ENCODE measurements at places on chromosomes 2 and 18.

DNA sequence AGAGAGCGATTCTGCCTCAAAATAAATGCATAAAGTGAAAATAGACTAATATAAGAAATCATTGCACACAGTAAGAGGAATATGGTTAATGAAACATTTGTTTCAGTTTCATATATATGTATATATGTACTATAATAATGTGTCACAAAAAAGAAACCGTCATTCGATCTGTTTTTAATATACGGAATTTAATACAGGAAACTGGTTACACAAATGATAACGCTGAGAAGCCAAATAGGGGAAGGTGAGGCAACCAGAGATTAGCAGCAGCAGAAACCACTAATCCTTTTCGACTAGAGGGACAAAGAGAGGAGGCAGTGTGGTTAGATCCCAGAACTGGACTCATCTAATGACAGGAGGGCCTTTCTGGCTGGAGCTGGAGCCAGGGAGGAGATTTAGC, 64.2 kb upstream of the GREB1L start:
- no peak for DNase-seq

GRCh38 chr18:63016270-63016669, 300.9 kb downstream of the PHLPP1 start:
- DNase-seq = peak; percentile 3

GRCh38 chr2:144379851-144380311, 140.0 kb downstream of the ZEB2 start:
- no peak for DNase-seq

DNA sequence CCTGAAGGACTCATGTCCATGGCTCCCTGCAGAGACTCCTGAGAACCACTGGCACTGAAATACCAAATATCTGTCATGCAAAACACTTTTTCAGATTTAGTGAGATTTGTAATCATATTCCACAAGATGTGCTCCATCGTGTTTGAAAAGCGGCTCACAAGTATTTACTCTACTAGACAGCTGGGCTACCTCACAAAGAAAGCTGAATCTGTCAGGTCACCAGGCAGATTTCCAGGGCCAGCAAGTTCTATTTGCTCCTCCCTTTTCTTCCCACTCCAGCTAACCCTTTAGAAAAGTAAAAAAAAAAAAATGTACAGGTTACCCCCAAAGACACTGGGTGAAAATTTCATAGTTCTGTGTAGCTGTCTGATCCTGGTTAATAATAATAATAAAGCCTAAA, 22.9 kb downstream of the WIPF1 start:
- no peak for DNase-seq

- no peak for DNase-seq
Measured at GRCh38 chr2:173191601-173192000, 116.0 kb downstream of the MAP3K20 start.

DNA sequence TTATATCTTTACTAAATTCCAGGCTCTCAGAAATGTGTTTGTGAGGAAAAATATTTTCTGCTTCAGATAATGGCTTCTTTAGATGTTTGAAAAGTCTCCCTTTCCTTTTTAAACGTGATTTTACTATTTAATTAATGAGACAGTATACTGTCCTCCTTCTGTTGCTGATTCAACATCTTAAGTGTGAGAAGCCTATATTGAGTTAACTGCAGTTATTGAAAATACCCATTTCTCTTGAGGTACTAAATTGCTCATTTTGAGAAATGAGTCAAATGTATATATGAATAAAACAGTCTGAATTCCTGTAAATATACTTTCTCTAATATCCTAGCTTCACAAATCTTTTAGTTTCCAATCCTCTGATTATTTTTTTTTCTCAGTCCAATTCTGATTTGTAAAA, 470.2 kb downstream of the PTPRM start:
- no peak for DNase-seq

- peak; percentile 98 for DNase-seq
Measured at GRCh38 chr2:186575302-186575701, 14.6 kb upstream of the ITGAV start.

DNA sequence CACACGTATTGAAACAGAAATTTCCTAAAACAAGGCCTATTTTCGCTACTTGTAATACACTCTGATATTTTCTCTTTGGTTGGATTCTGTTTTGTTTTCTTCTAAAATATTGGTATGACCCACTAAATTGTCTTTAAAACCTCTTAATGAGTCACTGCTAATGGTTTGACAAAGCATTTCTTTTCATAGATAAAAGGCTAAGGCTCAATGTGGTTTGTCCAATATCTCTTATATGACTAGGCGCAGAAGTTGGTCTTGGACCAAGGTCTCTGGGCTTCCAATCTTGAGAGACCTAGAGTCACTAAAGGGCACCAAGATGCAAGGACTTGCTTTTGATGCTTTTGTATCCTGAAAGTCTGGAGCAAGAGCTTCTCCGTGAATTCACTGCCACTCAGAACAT, 498.2 kb upstream of the TCF4 start:
- DNase-seq = no peak

DNA sequence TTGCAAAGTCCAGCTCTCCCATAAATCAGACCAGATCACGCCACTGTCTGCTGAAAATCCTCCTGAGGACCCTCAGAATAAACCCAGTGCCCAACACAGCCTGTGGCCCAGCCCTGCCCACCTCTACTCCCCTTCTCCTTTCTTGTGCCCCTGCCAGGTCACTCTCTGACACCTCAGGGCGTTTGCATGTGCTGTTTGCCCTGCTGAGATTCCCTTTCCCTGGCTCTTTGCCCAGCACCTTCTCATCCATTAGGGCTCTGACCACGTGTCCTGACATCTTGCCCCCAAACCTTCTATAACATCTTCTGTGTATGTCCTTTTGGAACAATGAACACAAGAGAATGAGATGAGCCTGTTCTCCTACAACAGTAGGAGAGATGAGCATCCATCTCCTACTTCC, 18.5 kb upstream of the NMUR1 start:
- DNase-seq = no peak

- no peak for DNase-seq
Measured at GRCh38 chr2:239502430-239503186, 101.8 kb upstream of the HDAC4 start.

GRCh38 chr18:13237641-13238040, 19.1 kb downstream of the LDLRAD4 start:
- DNase-seq = no peak

GRCh38 chr2:230318190-230319121, 8.5 kb upstream of the SP140L start:
- DNase-seq = no peak

DNA sequence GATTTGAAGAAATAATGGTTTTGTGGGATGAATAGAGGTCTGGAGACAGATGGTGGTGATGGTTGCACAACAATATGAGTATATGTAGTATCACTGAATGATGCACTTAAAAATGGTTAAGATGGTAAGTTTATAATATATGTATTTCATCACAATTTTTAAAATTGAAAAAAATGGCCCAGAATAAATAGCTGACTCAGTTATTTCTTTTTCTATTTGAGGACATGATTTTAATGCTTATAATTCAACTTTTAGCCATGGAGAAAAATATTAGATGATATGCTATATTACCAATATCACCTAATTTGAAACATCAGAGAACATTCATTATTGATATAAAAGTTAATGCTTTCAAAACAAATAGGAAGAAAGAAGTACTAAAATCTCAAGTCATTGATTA, 339.8 kb upstream of the LINC00305 start:
- DNase-seq = no peak

- DNase-seq = peak; percentile 78
Measured at GRCh38 chr18:3771121-3771971, 321.4 kb downstream of the TGIF1 start.

DNA sequence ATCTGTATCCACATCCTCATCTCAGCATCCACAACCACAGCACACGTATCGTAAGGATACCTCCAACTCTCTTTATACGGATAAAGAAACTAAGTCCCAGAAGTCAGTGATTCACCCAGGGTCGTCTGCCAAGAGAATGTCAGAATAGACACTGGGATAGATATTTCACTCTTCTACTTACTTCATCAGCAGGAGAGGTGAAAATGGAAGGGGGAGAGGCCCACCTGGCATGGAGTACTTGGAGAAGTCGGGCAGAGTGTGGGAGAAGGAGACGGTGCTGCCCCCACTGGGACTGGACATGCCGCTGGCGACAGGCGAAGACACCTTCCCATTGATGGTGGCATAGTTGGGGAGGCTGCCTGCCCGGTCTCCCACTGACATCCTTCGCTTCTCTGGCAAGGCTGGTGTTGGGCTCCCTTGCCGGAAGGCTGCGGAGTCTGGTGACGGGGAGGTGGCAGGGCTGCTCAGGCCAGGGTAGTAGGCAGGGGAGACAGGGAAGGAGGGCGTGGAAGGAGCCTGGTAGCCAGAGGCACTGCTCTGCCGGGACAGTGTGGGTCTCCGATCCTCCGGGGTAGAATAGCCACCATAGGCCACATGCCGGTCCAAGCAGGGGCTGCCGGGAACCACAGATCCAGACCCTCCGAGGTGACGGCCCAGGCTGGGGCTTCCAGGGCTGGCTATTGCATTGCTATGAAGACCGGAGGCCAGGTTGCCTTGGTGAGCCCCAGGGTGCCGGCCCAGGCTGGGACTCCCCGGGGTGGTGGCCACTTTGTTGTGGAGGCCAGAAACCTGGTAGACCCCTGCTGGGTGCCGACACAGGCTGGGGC, 185.1 kb downstream of the TNS1 start:
- DNase-seq = no peak

- no peak for DNase-seq
Measured at GRCh38 chr2:172072706-172073105, 12.6 kb upstream of the DLX1 start.

- DNase-seq = no peak
Measured at GRCh38 chr2:150371044-150371818, 116.2 kb downstream of the RND3 start.

DNA sequence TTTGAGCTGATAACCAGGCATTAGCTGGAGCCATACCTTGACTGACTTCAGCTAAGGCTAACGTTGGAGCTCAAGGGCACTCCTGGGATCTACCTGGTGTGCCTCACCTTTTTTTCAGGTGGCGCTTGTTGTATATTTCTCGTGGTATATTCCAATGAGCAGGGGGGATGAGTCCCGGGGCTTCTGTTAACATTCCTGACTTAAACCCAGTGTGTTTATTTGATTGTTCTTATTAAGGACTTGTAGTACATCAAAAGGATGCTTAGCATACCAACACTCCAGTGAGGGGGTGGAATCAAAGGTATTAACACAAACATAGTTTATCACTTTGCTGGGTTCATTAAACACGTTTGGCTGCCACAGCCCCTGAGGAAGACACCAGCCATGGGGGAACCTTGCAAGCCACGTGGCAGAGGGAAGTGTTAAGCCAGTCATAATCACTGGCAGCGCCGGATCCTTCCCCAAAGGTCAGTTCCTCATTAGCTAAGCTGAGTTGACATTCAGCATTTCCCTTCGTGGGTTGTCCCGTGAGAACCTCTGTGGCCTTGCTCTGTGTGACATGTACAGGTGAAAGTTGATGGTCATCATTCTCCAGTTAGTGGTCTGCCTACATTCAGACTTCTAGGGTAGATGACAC, 119.5 kb upstream of the MCFD2 start:
- no peak for DNase-seq

- no peak for DNase-seq
Measured at GRCh38 chr2:71736986-71737385, 283.6 kb downstream of the DYSF start.

DNA sequence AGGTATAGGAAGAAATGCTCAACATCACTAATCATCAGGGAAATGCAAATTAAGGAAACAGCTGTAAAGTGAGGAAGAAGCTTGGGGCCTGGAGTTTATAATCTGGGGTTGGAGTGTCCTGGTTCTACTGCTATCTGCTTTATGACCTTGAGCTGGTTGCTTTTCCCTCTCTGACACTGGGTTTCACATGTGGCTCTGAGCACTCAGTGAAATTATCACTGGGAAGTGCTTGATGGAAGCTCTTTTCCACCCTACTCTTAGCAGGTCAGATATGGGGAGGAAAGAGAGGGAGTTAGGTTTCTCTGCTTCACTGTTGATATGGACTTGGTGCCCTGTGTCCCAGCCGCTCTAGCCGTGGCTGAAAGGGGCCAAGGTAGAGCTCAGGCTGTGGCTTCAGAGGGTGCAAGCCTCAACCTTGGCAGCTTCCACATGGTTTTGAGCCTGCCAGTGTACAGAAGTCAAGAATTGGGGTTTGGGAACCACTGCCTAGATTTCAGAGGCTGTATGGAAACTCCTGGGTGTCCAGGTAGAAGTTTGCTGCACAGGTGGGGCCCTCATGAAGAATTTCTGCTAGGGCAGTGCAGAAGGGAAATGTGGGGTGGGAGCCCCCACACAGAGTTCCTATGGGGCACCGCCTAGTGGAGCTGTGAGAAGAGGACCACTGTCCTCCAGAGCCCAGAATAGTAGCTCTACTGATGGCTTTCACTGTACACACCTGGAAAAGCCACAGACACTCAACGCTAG, 52.3 kb downstream of the INPP4A start:
- no peak for DNase-seq

GRCh38 chr2:19070886-19071285, 287.5 kb downstream of the OSR1 start:
- no peak for DNase-seq

DNA sequence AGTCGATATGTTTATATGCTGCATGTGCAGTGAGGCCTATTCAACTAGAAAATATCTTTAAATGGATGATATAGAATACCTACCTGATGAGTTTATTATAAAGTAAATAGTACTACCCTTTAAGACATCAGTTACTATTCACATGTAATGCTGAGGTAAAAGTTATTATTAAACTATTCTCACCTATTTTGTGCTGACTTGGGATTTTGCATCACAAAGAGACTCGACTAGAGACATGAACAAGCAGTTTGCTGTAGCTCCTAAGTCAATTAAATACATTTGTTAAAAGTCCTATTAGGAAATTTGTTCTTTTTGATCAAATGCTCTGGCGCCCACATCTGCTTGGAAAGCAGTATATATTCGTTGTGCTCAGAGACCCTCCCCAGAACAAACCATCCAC, 164.1 kb downstream of the CCDC85A start:
- no peak for DNase-seq

DNA sequence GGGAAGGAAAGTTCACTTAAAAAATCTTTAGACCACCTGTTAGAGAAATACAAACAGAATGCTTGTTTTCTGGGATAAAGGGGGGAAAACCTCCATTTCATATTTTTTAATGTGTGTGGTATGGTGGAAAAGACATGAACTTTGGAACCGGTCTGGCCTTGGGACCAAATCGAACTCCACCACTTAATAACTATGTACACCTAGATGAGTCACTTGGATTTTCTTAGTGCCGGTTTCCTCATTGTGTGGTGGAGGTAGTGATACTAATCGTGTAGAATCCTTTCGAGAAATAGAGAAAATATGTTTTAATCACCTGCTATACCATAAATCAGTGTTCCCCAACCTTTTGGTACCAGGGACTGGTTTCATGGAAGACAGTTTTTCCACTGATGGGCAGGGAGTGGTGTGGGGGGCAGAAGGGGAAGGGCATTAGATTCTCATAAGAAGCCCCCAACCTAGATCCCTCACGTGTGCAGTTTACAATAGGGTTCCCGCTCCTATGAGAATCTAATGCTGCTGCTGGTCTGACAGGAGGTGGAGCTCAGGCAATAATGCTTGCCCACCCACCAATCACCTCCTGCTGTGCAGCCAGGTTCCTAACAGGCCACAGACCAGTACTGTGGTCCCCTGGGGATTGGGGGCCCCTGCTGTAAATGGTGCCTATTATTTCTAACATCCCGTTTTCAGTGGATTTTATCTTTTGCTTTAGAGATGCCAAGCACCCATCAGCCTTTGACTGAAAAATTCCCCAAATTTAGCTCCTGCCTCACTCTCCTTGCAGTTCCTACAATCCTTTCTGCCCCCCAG, 308.8 kb downstream of the PRKCE start:
- DNase-seq = no peak

All from AG04449 (cell line).